NCI-H446 treated with DMSO at 0.1 percent for 48 hours (cell line): ENCODE measurements at places on chromosomes 6 and 20.

- DNase-seq = no peak
Observed at GRCh38 chr20:46416839-46417238, 10.4 kb upstream of the ELMO2 start.

- no peak for DNase-seq
Observed at GRCh38 chr6:39157511-39157910, 42.5 kb upstream of the SAYSD1 start.

GRCh38 chr6:111534231-111534751 is 51.3 kb upstream of the REV3L start:
- peak; percentile 69 for DNase-seq

DNA sequence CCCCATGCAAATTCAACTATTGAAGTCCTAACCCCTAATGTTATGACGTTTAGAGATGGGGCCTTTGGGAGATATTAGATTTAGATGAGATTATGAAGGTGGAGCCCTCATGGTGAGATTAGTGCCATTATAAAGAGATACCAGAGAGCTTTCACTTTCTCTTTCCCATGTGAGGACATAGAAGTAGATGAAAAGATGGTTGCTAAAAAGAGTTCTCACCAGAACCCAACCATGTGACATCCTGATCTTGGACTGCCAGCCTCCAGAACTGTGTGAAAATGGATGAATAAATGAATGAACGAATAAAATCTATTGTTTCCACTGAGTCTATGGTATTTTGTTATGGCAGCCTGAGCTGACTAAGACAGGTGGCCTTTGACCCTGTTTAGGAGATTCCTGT is 50.6 kb upstream of the FBXO30 start:
- no peak for DNase-seq
